ENCODE measurements at places on chromosomes 2 and 18.

DNA sequence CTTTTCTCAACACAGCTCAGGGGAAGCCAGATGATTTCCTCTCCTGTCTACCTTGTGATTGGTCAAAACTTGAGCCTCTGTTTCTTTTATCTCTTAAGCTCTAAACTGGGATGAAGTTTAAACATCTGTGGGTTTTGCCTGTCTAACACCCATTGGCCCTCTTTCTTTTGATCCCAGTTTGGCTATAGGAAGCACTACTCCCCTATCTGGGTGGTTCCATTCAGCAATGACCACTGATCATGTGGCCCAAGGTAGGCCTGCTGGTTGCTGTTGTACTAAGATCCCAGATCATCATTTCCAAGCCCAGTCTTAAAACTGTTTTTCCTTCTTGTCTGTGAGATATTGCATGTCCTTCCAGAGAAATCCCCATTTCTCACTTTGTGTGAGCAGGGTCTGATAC lies 51.6 kb upstream of the STPG4 start:
- no peak for DNase-seq

DNA sequence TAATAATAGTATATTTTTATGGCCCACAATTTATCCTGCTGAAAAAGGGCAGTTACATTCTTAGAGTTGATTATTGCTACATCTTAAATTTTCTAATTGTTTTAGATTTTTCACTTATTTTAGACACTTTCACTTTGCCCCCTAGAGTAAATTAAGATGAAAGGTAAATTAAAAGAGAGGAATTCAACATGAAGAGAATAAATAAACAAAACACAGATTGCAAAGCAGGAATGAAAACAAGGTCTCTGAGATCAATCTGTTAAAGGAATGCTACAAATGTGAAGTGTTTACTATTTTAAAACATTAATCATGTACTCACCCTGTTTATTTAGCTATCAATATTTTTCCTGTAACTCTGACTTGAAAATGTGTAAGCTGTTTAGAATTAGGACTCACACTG lies 113.5 kb upstream of the ETAA1 start:
- no peak for DNase-seq

- DNase-seq = no peak
Measured at GRCh38 chr2:101759162-101759561, 61.7 kb downstream of the MAP4K4 start.

DNA sequence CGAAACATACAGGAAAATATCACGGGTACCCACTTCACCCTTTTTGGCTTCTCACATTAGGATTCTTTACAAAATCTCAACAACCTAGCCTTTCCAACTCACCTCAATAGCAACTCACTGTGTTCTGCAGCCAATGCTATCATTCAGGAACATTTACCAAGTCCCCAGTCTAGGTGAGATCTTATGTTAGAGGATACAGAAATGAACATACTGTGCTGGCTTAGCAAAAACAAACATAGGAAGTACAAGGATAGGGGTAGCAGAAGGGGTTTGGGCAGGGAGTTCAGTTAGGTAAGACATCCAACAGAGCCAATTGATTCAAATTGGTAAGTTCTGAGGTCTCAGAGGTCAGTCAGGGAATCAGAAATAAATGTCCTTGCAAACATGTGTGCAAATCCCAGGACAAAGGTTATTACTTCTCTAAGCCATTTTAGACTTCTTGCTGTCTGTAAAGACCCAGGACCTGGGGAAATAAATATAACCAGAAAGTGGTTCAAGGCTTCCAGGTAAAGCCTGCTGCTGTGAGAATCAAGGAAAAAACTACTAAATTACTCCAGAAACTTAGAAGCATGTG lies 556.3 kb upstream of the CHAC2 start:
- no peak for DNase-seq

GRCh38 chr2:240165661-240166060 lies 25.2 kb upstream of the OTOS start:
- no peak for DNase-seq

GRCh38 chr18:7304061-7304370 lies 73.1 kb downstream of the LRRC30 start:
- DNase-seq = no peak

- no peak for DNase-seq
Measured at GRCh38 chr2:65146078-65146477, 16.2 kb upstream of the RAB1A start.

GRCh38 chr18:6876641-6877041 lies 147.1 kb downstream of the ARHGAP28 start:
- no peak for DNase-seq

DNA sequence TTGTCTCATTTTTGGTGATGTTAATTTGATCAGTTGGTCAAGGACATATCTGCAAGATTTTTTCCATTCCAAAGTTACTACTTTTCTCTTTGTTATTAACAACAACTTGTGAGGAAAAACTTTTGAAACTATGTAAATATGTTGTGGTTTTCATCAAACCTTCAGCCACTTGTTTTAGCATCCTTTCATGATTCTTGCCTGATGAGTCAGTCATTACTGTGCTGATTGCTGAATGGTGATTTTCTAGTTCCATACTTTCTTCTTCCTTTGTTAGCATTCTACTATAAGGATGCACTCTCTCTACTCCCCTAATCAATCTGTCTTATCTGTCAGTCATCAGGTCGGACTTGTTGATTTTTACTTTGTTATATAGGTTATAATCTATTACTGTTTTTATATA lies 10.9 kb downstream of the TMEM87B start:
- no peak for DNase-seq

GRCh38 chr2:112829101-112829960 lies 7.2 kb downstream of the IL1B start:
- DNase-seq = no peak

DNA sequence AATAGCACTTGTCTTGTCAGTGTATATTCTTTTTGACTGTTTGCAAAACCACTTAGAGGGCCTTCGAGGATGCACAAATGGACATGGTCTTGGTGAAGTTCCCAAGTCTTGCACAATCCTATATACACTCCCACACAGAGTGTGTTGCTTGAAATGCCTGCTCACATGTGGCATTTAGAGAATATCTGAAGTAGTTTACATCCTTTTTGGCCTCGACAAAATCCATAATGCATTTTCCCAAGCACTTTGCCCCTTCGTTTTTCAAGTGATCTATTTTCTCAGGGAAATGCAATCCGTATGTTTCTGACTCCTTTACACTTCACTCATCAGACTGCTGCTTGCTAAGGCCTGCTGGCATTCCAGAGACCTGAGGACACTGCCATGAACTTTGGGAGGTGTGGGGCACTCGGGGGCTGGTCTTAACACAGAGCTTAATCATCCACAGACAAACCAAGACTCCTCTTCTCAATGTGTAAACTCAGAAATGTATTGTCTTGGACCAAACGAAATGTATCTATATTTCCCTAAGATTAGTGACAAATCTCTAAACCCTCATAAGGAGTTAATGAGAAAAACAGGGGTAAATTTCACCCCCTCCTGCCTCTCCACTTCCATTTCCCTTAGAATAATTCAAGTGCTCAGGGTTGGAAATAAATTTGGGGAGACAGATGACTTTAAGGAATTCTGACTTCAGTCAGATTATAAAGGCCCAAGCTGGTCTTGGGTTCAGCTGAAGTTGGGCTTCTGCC lies 219.3 kb upstream of the APCDD1 start:
- no peak for DNase-seq

DNA sequence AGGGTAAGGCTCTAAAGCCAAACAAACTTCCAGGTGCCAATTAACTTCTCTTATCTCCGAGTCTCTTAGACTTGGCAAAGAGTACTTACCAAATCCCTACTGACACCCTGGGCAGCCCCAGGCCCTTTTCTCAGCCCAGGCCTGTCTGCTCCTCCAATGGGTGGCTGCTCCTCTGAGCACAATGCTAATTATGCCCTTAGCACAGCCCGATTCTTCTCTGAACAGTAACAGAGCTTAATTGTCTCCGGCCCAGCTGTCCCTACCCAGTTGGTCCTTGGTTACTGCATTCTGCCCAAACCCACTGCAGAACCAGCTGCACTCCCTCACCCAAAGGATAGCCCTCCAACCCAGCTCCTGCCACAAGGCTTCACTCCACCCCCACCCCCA lies 110.3 kb downstream of the SMAD7 start:
- DNase-seq = no peak

GRCh38 chr18:24560511-24560981 lies 100.1 kb downstream of the HRH4 start:
- no peak for DNase-seq

GRCh38 chr2:122194546-122194945 lies 439.1 kb downstream of the TSN start:
- no peak for DNase-seq

DNA sequence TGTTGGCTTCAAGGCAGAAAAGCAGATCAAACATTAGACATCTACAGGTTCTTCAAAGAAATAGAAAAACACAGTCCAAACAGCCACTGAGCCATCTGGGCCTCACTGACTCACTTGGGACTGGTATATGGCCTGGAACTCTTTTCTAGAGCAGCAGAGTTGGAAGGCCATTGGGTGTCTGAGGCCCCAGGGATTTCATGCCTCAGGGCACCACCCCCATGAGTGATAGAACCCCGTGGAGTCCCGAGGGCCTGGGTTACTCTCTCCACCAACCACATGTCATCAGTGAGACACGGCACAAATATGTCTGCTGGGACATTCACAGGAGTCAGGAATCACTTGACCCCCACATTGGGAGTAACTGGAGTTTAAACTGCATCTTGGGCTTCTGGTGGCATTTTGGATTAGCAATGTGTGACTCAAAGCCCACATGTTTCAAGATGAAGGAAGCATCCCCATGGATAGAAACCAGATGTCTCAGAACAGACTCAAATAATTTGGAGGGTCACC lies 44.0 kb downstream of the CAPN13 start:
- no peak for DNase-seq

- DNase-seq = no peak
Measured at GRCh38 chr2:32683520-32684086, 55.8 kb downstream of the TTC27 start.

DNA sequence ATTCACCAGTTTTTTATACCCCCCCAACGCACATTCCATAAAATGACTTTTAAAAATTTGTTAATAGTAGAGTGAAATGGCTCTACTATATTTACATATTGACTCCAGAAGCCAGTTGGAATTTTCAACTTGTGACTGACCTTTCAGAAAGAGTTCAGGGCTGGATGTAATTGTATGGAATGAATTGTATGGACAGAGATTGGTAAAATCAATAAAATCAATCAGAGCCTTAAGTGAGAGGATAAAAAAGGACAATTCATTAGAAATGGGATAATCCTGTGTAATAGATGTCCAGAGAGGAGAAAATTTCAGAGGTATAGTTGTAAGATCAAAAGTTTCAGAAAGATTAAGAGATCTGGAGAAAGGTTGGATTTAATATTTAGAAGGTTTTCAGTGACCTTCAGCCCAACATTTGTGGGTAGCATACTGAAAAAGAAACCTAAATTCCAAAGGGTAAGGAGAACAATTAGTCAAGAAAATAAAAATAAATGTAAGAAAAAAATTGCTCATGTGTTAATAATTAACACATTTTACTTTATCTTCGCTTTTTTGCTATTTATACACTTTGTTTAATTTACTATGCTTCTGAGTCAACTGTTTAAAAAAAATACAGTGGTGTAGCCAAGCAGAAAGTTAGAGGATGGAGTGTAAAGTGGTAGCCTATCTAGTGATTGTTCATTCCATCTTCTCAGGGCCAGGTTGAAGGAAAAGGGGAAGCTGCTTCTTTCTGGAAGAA lies 385.4 kb upstream of the TMEFF2 start:
- DNase-seq = no peak

DNA sequence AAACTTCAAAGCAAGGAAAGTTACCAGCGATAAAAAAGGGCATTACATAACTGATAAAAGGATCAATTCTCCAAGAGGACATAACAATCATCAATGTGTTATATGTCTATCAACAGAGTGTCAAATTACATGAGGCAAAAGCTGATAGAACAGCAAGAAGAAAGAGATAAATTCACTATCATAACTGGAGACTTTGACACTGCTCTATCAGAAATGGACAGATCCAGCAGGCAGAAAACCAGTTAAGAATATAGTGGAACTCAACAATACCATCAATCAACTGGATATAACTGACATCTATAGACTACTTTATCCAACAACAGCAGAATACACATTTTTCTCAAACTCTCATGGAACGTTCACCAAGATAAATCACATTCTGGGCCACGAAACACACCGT lies 65.0 kb downstream of the ROCK2 start:
- DNase-seq = no peak

- DNase-seq = no peak
Measured at GRCh38 chr2:147679955-147680531, 164.8 kb upstream of the ACVR2A start.

GRCh38 chr2:59658906-59659635 lies 894.4 kb downstream of the BCL11A start:
- no peak for DNase-seq

DNA sequence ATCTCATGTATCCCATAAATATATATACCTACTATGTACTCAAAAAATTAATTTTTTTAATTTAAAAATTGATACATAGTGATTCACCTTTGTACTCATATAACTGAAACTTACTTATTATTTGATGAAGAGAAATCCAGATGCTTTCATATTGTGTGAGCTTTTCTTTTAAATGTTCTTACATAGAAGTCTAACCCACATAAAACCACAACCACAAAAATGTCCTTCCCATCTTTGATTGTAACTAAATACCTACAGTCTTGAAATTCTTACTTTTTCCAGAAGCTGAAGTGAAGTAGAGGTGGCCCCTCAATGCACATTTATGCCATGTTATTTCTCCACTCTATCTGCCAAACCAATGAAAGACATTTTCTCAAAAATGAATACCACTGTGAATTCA lies 117.9 kb upstream of the COL5A2 start:
- DNase-seq = no peak

- no peak for DNase-seq
Measured at GRCh38 chr2:105643405-105644173, 101.1 kb upstream of the NCK2 start.

DNA sequence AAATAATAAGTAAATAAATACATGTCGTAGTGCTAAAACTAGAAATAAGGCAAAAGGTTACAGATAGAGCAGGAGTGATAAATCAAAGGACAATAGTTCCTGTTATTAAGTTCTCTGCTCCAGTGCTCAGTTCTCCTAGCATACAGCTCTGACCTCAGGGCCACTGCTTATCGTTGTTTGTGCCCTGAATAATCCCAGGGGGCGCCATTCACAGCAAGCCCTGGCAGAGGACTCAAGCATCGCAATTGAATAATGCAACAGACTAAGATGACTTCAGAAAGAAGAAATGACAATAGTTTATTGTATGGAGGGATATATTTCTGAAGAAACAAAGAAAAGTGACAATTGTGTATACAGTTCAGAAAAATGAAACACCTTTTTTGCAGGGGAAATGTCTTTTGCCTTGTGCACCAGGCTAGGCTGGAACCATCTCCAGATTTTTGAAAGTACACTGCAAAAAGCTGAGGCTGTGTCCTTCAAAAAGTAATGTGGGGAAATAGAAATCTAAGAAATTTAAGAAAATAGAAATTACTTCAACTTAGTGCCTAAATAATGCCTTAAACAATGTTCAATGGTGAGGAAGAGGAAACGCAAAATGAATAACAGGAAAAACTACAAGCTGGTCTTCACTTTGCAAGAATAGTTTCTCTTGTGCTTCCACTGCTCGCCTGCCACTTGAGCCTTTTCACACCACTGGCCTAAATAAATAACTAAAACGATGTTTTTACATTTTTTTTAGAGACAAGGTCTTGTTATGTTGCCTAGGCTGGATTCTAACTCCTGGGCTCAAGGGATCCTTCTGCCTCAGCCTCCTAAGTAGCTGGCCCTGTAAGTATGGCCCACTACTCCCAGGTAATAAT lies 19.0 kb upstream of the CCNYL1 start:
- peak; percentile 19 for DNase-seq
